ENCODE measurements at places on chromosomes 2 and 18.

- DNase-seq, result no peak
Measured at GRCh38 chr18:46332921-46333341, 228.7 kb downstream of the HAUS1 start.

- no peak for DNase-seq
Measured at GRCh38 chr2:241635756-241636155, 1.2 kb downstream of the THAP4 start.

- DNase-seq, result no peak
Measured at GRCh38 chr18:70377317-70377799, 88.5 kb downstream of the SOCS6 start.

GRCh38 chr18:68694316-68694715, 20.6 kb downstream of the TMX3 start:
- no peak for DNase-seq

GRCh38 chr2:165494573-165494972, 25.1 kb downstream of the CSRNP3 start:
- no peak for DNase-seq

- no peak for DNase-seq
Measured at GRCh38 chr2:11871421-11871820, 125.0 kb downstream of the LPIN1 start.

DNA sequence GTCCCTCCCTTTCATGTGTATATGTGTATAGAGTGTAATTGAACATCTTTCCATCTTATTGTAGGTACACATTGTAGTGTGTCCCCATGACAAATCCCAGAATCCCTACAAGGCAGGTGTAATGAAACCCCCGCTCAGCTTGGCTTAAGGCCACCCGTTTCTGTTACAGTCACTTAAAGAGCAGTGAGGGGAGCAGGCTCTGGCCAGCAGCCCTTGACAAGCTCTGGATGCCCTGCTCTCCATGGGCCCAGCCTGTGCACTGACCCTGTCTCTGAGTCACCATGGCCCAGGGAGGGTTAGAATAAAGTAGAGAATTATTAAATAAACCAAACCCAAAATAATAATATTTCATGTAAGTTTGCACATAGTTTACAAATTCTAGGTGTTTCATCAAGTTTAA, 17.2 kb upstream of the MAL start:
- DNase-seq, result no peak

- no peak for DNase-seq
Measured at GRCh38 chr2:222318026-222318711, 19.4 kb upstream of the PAX3 start.

DNA sequence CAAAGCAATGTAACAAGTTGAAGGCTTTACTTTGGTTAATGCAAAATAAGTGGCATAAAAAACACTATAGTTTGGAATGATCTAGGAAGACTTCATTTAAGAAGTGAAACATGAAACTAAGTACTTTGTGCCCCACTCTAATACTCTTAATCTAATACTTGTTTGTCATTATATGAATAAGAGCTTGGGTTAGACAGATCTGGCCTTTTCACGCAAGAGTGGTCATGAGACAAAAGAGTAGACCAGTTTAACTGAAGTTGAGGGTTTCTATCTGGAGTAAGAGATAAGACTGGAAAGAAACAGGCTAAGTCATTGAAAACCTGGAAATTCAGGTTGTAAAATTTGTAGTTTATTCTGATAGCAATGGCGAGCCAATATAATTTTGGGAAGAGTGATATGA, 2.8 kb downstream of the SLC30A6 start:
- no peak for DNase-seq

DNA sequence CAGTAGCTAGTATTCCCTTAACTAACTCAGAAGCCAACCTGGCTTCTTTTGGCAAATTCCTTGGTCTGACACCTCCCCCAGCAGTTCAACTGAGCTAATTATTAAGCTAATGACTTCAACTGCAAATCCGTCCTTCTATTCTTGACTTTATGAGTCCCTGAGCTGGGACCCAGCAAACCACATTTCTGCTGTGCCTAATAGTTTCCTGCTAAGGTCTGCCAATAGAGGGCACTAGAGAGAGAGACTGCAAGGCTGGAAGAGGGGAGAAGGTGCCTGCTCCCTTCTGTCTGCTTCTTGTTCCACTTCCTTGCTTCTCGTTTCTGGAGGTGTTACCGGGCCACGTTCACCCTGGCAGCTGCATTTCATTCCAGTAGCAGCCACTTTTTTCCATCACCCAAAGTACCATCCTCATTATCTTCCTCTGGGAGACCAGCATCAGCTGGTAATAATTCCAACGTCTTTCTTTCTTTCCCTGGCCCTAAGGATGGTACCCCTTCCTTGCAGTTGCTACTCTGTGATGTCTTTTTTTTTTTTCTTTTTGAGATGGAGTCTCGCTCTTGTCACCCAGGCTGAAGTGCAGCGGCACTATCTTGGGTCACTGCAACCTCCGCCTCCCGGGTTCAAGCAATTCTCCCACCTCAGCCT, 352.0 kb downstream of the TNS1 start:
- peak; percentile 19 for DNase-seq

DNA sequence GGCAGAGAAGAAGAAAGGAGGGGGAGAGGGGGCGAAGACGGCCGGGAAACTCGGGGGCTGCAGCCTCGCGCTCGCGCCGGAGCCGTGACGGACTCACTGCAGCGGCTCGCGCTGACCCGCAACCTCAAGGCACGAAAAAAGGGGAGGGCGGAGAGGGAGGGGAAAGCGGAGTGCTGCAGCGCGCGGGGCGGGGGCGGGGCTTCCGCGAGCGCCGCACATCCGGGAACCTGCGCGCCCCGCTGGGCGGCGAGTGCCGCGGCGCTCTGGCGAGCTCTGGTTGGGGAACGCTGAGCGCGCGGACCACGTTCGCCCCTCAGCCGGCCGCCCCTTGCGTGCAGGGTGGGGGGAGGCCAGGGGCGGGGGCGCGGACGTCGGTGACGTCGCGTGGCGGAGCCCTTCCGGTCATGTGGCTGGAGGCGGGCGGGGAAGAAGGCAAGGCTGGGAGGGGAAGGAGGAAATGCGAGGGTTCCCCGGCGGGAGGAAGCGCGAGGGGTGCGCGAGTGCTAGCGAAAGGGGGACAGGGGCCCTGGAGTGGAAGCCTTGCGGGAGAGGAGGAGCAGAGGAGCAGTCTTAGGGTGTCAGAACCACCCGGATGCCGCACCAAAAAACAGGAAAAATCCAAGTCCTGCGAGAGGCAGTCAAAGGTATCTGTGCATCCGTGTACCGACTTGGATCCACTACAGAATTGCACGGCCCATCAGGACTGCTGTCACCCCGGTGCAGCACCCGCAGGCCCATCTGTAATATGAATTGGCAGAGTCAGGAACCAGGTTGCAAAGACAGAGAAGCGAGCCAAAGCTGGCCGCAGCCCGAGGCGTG, at the start of gene PPP3R1:
Gene PPP3R1 (minus strand): TSS at position 133 of the 819 bp plus-strand sequence. CDS start 405 bp downstream, outside the sequence.
- DNase-seq, result peak; percentile 94

- no peak for DNase-seq
Measured at GRCh38 chr2:173066887-173067676, 8.6 kb upstream of the MAP3K20 start.

- no peak for DNase-seq
Measured at GRCh38 chr18:62585274-62586150, 62.7 kb downstream of the ZCCHC2 start.

DNA sequence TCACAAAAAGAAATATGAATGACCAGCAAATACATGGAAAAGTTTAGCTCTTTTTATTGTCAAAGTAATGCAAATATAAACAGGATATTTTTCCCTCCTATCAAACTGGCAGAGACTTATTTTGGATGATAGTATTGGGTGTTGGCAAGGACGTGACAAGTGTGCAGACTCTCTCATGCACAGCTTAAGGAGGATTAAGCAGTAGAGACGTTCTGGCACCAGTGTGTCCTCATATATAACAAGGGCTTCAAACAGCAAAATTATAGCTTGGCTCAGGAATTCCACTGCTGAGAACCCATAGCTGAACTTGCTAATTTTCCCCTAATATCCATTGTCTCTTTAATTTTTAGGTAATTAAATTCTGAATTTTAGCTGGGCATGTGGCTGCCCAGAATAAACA, 114.4 kb downstream of the FAM124B start:
- DNase-seq, result no peak

GRCh38 chr2:25367296-25367695, 25.6 kb upstream of the DNMT3A start:
- no peak for DNase-seq

- DNase-seq, result no peak
Measured at GRCh38 chr2:70480468-70480867, 73.2 kb downstream of the TGFA start.
